Progenitor cell of endocrine pancreas (in vitro differentiated cells): ENCODE measurements at places on chromosomes 4 and X.

- DNase-seq: no peak
Measured at GRCh38 chrX:129956765-129957164, 25.7 kb upstream of the BCORL1 start.

DNA sequence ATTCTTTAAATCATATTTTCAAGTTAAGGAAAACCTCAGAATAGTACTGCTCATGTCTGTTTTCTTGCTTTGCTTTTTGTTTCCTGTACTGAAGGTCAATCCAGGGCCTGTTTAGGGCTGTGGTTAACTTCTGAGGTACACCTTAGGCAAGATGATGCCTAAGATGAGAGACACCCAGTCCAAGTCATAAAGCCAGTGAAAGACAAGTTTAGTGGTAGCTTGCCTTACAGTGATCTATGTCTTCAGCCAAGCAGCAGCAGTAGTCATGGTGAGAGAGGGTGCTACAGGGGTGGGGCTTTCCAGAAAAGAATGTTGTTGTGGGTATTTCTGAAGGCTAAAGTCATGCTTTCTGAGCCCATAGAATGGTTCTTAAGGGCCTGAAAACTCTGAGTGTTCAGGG lies 173.7 kb downstream of the VSIG4 start:
- no peak for DNase-seq

DNA sequence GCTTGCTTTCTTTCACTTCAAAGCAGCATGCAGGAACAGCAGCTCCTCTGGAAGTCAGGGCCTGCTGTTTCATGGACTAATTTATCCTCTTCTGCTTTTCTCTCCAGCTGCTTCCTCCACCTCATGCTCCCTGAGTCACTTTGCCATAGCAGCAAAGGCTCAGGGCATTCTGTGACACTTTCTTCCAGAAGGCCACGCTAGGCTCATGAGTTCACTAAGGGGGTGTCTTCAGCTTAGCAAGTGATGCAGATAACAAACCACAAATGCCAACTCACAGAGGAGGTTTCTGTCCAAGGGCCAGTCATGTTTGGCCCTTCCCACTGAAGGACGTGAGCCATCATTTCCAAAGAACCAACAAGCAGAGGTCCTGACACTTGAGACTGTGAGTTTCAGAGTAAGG lies 200.2 kb downstream of the ADGRA3 start:
- DNase-seq: no peak

DNA sequence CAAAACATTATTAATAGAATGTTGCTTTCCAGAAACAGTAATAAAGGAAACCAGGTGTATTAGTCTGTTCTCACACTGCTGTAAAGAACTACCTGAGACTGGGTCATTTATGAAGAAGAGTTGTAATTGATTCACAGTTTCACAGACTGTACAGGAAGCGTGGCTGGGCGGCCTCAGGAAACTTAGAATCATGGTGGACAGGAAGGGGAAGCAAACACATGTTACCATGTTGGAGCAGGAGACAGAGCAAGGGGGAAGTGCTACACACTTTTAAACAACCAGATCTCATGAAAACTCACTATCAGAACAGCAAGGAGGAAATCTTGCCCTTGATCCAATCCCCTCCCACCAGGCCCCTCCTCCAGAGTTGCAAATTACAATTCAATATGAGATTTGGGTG lies 815.8 kb downstream of the TRIML1 start:
- DNase-seq: no peak

GRCh38 chrX:37349221-37350033 lies at the start of gene PRRG1:
Gene PRRG1 (plus strand): TSS chrX:37349364. CDS start chrX:37406250, 56,886 bp downstream.
- DNase-seq: peak; percentile 50

DNA sequence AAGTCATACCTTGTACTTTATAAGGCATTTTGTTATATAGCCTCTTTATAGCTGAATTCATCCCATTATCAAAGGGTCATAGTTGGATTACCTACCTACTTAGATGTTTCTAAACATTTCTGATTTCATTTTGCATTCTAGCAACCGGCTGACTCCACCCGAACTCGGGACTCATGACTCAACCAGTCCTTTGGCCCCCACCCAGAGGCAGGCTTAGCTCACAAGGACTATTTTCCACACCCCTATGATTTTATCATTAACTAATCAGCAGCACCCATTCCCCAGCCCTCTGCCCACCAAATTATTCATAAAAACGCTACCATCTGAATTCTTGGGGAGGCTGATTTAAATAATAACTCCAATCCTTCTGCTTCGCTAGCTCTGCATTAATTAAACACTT lies 79.9 kb upstream of the EGFL6 start:
- DNase-seq: no peak

- no peak for DNase-seq
Measured at GRCh38 chrX:134813697-134814096, 155.4 kb upstream of the PLAC1 start.

GRCh38 chr4:158172261-158173258 lies at the start of gene GASK1B:
Gene GASK1B (minus strand): TSS chr4:158173025. CDS start chr4:158171375, 1,650 bp downstream.
- no peak for DNase-seq

DNA sequence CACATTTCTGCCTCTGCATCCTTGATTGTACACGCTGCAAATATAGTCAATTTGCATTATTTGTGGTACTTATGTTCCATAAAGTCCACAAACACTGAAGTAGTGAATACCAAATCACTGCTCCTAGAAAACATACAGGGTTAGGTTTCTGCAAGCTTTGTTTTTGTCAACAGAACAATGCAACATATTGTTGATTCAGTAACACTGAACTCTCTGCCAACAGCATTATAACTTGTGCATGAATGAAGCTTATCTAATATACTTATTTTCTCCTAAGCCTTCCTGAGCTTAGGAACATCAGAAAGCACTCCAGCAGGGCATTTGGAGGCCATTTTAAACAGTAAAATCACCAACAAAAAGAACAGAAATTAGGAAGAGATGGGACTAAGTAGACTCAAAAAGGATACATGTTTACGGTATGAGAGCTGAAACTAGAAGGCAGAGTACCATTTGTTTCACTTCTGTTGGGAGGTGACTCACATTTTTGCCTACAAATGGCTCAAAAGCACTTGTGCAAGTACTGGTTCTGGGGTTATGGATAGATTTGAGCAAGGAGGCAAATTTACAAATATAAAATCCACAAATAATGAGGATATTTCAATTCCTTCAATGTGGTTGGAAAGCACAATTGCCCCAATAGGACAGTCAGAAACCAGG lies 14.1 kb downstream of the COX18 start:
- DNase-seq: no peak

- DNase-seq: no peak
Measured at GRCh38 chrX:41759817-41760216, 35.8 kb downstream of the GPR82 start.

DNA sequence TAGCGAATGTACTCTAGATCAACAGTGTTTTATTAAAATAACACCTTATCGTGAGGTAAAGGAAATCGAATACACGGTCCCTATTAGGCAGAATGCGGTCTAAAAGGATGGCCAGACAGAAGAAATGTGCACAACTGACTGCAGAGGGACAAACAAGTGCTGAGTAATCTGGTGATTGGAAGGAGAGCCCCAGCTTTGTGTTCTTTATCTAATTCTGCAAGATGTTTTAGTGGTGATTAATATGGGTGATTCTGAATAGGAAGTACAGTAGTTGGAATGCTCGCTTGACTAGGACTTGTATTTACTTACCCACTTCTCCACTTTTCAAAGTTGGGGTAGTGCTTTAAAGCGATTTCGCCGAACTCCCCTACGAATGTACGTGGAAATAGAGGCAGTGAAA lies 1.2 kb downstream of the WDR44 start:
- DNase-seq: no peak

DNA sequence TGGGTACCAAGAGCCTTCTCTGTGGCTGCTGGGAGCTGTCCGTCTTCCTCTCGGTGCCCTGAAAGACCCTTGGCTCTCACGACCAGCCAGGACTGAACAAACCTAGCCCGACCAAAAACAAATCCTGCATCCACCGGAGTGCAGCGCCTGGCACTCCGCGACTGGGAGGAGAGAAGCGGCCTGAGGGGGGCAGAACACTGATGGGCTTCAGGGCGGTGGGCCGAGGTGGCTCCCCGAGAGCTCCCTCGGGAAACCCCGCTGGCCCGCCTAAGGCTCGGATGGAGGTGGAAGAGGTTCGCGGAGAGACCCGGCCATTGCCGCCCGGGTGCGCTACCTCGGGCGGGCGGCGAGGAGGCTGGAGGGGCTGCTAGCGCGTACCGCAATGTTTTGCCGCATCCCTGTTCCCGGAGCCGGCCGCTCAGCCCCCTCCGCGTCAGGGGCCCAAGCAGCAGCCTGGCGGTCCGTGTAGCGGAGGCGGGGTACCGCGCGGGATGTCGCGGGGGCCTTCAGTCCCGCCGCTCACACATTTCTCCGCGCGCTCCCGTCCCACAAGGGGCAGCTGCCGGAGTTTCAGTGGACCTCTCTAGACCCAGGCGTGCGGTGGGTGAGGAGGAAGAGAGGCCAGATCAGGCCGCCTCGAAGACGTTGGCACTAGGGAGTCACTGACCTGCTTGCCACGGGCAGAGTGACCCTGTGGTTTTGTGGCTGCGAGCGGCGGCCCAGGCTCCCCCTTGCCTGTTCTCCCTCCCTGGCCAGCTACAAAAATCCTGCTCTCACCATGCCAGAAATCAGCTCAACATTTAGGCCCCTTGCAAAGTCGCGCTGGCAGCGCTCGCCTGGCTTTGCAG lies 2.2 kb downstream of the SLITRK4 start:
- DNase-seq: peak; percentile 14

GRCh38 chr4:4575284-4576211 lies 33.7 kb upstream of the STX18 start:
- DNase-seq: peak; percentile 69

GRCh38 chr4:17132226-17132625 lies 233.8 kb upstream of the LDB2 start:
- DNase-seq: no peak
